HFF-Myc (cell line): ENCODE measurements at places on chromosomes 1 and 21.

GRCh38 chr1:159532922-159533321, 2.9 kb downstream of the OR10J5 start:
- DNase-seq, result no peak

DNA sequence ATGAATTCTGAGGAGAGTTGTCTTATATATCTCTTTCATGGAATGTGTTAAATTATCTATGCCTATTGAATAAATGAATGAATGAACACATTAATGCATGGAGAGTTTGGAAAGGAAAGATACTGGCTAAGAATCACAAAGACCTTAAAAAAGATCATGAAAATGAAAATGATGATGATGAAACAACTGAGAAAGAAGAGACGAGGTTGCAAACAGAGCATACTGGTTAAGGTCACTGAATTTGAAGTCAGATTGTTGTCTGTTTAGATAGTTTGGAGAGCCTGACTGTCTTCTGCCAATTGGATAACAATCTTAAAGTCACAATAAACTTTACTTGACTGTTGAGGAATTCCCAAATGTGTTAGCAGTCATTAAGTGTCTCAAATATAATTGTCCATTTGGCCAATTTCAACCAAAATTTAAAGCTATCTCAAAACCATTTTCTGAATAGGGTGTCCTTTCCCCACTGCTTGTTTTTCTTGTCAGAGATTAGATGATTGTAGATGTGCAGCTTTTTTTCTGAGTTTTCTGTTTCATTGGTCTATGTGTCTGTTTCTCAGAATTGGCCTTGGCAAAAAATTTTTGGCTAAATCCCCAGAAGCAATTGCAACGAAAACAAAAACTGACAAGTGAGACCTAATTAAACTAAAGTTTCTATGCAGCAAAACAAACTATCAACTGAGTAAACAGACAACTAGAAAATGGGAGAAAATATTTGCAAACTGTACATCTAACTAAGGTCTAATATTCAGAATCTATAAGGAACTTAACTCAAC, 132.2 kb downstream of the PTGER3 start:
- DNase-seq, result no peak

DNA sequence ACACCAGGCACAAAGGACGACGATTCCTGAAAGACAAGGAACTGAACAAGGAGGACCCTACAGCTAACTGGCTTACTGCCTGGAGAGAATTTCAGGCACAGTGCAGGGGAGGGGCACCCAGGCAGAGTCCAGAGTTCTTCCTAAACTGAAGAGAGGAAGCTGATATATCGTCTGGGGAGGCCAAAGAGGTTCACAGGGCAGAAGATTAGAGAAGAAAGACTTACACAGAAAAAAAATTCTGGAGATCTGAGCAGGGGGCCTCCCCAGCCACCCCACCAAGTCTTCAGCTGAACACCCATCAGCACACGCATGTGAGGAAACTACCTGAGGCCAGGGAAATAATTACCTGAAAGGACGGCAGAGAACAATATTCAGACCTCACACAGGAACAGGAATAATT, 24.6 kb downstream of the SORT1 start:
- no peak for DNase-seq

- DNase-seq, result no peak
Measured at GRCh38 chr21:25657140-25657539, 18.1 kb downstream of the JAM2 start.

- peak; percentile 65 for DNase-seq
Measured at GRCh38 chr1:185969028-185969427, 234.8 kb downstream of the HMCN1 start.

DNA sequence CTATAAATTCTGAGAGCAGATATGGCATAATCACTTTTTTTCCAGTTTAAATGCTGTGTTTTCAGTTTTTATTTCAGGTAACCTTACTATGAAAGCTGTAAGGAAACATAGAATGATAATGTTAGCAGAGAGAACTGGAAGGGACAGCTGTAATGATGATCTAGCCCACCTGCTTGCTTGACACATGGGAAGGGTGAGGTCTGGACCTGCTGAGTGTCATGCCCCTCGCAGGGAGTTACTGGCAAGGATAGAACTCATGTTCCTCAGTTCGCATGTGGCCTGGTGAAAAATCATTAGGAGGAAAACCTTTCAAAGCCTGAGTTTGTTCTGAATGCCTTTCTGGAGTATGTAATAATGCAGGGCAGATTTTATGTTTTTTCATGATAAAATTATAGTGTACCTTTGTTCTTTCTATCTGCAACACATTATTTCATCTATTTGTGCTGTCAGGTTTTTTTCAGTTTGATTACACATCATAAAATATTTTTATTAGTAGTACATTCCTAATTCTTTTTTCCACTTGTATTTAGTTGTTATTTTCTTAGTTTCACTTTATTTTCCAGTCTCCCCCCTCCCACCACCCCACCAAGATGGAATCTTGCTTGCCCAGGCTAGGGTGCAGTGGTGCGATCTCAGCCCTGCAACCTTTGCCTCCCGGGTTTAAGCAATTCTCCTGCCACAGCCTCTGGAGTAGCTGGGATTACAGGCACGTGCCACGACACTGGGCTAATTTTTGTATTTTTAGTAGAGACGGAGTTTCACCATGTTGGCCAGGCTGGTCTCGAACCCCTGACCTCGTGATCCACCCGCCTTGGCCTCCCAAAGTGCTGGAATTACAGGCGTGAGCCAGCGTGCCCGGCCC, 8.0 kb downstream of the DDI2 start:
- no peak for DNase-seq
